Naive thymus-derived CD8-positive, alpha-beta T cell (primary cell): ENCODE measurements at places on chromosomes 6 and 20. TPM values are rescaled to one million over a fixed set of nuclear protein-coding genes. Genes with fewer than 3 reads are reported as not detected.

The TEAD3 gene
- total RNA-seq: 0.58 TPM

The POM121L2 gene
- not detected for total RNA-seq

The HLA-DMA gene
- 38.7 TPM for total RNA-seq

The ADGRF5 gene
- not detected for total RNA-seq

The OXT gene
- total RNA-seq: 2.2 TPM

The TRIM10 gene
- total RNA-seq: not detected

The ATP9A gene
- 0.19 TPM for total RNA-seq

The SLPI gene
- not detected for total RNA-seq

The GABRR1 gene
- not detected for total RNA-seq

- H3K27ac ChIP-seq: no peak overlapping the region
- no peak for DNase-seq
Observed at GRCh38 chr6:53375847-53376246, 27.1 kb upstream of the ELOVL5 start.

- H3K36me3 ChIP-seq: peaks cover 16% of the 10 kb centered on the region
- H3K4me1 ChIP-seq: no peaks in the 10 kb centered on the region
- no peak overlapping the region for H3K4me3 ChIP-seq
- no peak for DNase-seq
- peaks cover 5% of the 10 kb centered on the region for H3K27me3 ChIP-seq
Observed at GRCh38 chr20:43794326-43794725, 67.5 kb upstream of the GTSF1L start.

DNA sequence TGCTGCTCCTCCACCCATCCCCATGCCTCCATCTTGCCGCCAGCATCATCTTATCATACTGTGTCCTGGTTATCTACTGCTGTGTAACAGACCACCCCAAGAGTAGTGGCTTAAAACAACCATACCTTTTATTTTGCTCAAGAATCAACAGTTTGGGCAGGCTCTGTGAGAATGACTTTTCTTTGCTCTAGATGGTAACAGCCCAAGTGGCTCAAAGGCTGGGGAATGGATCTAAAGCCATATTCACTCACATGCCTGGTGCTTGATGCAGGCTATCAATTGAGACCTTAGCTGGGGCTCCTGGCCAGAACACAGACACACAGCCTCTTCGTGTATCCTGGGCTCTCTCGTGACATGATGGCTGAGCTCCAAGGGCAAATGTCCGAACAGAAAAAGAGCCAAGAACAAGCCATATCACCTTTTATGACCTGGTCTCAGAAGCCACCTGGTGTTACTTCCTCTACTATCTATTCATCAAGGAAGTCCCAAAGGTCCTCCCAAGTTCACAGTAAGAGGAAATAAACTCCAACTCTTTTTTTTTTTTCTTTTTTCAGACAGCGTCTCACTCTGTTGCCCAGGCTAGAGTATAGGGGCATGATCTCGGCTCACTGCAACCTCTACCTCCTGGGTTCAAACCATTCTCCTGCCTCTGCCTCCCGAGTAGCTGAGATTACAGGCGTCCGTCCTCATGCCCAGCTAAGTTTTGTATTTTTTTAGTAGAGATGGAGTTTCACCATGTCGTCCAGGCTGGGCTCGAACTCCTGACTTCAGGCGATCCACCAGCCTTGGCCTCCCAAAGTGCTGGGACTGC lies 159.3 kb upstream of the JARID2 start:
- DNase-seq: no peak
- H3K4me3 ChIP-seq: no peak overlapping the region
- no peaks in the 10 kb centered on the region for H3K27me3 ChIP-seq
- no peak overlapping the region for H3K27ac ChIP-seq
- no peaks in the 10 kb centered on the region for H3K4me1 ChIP-seq

DNA sequence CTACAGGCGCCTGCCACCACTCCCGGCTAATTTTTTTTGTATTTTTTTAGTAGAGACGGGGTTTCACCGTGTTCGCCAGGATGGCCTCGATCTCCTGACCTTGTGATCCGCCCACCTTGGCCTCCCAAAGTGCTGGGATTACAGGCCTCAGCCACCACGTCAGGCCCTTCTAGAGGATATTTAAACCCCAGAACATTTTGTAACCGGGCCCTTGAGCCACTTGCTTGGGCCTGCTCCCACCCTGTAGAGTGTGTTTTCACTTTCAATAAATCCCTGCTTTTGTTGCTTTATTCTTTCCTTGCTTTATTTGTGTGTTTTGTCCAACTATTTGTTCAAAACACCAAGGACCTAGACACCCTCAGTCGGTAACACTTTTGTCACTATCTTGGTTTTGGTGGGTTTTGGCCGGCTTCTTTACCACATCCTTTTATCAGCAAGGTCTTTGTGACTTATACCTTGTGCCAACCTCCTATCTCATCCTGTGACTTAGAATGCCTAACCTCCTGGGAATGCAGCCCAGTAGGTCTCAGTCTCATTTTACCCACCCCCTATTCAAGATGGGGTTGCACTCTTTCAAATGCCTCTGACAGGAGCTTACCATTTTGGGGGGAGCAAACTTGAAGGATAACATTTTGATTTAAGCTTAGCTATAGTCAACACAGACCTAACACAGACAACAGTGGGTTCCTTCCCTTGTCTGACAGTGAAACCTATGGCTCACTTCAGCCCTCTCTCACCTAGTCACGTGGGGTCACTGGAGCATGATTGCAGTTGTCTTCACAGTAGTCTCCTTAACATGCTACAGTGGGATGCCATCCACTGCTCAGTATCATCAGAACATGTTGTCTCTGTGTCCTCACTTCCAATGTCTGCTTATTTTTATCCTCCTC lies 27.9 kb upstream of the KIF6 start:
- H3K27me3 ChIP-seq: peaks cover 6% of the 10 kb centered on the region
- H3K36me3 ChIP-seq: no peaks in the 10 kb centered on the region
- no peak for DNase-seq
- no peak overlapping the region for H3K27ac ChIP-seq
- H3K4me1 ChIP-seq: no peaks in the 10 kb centered on the region

DNA sequence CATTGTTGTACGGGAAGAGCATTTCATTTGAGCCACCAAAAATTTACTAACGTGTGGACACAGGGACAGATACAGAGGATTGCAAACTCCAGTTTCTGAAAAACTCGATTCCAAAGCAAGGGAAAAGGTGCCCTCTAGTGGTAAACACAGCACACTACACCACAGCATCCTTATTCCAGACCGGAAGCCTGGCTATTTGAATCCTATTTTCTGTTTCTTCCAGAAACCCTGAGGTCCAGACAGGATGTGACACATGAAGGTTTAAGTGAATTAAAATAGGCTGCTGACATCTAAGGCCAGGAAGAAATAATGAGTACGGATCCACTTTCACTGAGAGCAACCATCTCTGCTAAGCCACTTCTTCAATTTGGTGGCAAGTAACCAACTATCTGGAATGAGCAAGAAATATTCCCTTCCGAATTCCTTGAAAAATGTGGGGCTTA lies 31.8 kb upstream of the GMPR start:
- no peak overlapping the region for H3K4me3 ChIP-seq
- no peaks in the 10 kb centered on the region for H3K36me3 ChIP-seq
- H3K27ac ChIP-seq: no peak overlapping the region
- DNase-seq: peak; percentile 13
- H3K4me1 ChIP-seq: peaks cover 5% of the 10 kb centered on the region
- peaks cover 17% of the 10 kb centered on the region for H3K27me3 ChIP-seq

DNA sequence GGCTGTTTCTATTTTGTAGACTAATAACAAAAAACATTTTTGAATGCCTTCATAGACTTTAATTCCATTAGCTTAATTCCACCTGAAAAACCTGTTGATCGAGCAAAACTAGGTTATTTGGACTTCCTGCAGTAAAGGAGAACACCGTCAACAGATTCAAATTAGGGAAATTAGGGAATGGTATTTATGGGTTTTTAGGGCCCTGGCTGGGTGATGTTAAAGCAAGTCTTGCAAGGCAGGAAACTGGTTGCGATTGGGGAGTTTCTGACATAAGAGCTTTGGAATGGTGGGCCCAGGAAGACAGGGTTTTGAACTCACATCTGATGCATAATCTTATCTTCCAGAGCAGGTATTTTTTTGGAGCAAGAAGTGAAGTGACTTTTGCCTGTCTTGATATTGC lies 40.1 kb upstream of the TFAP2C start:
- DNase-seq: no peak
- H3K27ac ChIP-seq: no peak overlapping the region
- no peak overlapping the region for H3K4me3 ChIP-seq
- H3K27me3 ChIP-seq: peaks cover 3% of the 10 kb centered on the region
- H3K36me3 ChIP-seq: no peaks in the 10 kb centered on the region

DNA sequence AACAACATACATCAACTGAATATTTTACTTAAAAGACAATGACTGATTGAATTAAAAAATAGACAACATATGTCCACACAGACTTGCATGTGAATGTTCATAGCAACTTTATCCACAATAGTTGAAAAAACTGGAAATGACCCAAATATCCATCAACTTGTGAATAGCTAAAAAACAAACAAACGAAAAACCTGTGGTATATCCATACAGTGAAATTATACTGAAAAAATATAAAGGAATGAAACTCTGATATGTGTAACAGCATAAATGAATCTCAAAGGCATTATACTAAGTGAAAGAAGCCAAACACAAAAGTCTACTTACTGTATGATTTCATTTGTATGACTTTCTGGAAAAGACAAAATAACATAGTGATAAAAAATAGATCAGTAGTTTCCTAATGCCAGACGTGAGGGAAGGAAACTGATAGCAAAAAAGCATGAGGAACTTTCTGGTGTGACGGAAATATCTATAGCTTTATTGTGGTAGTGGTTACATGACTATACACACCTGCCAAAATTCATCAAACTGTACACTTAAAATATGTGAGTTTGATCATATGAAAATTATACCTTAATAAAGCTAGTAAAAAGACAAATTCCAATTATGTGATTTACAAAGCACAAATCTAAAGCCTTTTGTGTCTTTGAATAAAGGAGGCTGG lies 123.2 kb downstream of the BACH2 start:
- H3K4me3 ChIP-seq: peak overlapping the region; percentile 57
- H3K4me1 ChIP-seq: peaks cover 34% of the 10 kb centered on the region
- DNase-seq: no peak
- H3K36me3 ChIP-seq: peaks cover 2% of the 10 kb centered on the region
- no peaks in the 10 kb centered on the region for H3K27me3 ChIP-seq
- peak overlapping the region; percentile 90 for H3K27ac ChIP-seq

DNA sequence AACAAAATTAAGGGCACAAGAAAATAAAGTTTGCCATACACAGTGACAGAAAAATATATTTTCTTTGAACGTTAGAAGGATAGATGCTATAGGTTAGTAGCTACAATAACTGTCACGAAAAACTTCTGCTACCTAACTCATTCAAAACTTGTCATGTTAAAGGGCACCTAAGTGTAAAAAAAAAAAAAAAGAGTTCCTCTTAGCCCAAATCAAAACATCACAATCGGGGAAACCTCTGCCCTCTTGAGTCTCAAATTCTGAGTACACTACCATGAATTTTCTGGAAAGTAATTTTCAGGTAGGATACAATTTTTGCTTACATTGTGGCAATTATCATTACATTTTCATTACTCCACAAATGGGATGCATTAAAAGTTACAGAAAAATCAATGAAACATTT lies 5.7 kb downstream of the ATXN1 start:
- peaks cover 40% of the 10 kb centered on the region for H3K4me1 ChIP-seq
- H3K4me3 ChIP-seq: no peak overlapping the region
- no peaks in the 10 kb centered on the region for H3K27me3 ChIP-seq
- H3K27ac ChIP-seq: no peak overlapping the region
- H3K36me3 ChIP-seq: peaks cover 25% of the 10 kb centered on the region
